Left ventricle myocardium inferior (tissue), 1 donor: ENCODE measurements at places on chromosomes 6 and 20.

- no peak for DNase-seq
Measured at GRCh38 chr6:29864037-29864810, 36.6 kb downstream of the HLA-G start.

DNA sequence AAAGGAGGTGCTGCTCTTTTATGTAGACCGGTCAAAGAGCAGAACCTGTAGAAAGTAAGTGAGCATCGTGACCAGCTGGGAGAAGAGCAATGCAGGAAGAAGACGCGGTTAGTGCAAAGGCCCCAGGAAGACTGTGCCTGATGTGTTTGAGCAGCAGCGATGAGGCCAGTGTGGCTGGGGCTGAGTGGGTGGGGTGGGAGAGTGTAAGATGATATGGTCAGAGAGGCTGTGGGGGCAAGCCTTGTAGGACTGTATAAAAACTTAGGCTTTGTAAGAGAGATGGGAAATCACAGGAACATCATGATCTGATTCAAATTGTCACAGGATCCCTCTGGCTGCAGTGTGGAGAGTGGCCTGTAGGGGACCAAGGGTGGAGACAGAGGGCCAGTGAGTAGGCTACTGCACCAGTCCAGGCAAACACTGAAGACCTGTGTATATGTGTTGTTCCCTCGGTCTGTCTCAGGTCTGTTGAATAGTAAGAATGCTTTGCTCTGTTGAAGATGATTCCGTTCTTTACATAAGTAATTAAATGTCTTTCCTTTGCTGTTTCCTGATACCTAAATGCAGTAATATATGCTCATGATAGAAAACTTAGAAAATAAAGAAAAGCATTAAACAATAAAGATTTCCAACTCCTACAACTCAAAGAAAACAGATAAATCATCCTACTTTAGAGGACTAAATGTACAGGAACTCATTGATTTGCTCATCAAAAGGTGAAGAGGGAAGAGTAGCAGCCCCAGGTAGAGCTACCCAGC lies 23.6 kb upstream of the WFDC2 start:
- DNase-seq, result no peak

DNA sequence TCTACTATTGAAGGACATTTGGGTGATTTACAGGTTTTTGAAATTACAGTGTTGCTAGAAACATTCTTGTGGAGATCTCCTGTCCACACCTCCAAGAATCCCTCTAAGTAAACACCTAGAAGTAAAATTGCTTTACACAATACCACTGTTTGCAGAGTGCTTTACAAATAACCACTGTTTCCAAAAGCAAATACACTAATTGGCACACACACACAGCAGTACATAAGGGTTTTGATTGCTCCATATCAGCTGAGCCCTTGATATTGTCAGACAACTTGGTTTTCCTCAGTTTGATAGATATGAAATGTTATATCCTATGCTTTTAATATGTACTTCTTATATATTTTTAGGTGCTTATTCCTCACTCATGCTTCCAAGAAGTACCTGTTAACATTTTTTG lies 6.3 kb downstream of the HMGN4 start:
- DNase-seq, result no peak

- no peak for DNase-seq
Measured at GRCh38 chr6:100774681-100775080, 106.4 kb downstream of the ASCC3 start.

GRCh38 chr6:43575105-43575771 lies 600 bp downstream of the XPO5 start:
- DNase-seq, result peak; percentile 29

- no peak for DNase-seq
Measured at GRCh38 chr6:37432590-37432915, 468 bp upstream of the CMTR1 start.

DNA sequence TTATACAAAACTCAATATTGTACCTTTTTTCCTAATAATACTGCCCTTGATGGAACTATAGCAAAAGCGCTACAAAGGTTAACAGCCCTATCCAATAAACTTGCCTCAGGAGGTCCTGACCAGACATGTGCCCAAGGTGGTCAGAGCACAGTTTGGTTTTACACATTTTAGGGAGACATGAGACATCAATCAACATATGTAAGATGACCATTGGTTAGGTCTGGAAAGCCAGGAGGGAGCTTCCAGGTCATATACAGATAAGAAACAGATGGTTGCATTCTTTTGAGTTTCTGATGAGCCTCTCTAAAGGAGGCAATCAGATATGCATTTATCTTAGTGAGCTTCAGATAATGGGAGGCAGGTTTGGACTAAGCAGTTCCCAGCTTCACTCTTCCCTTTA lies 91.6 kb downstream of the PLG start:
- no peak for DNase-seq

DNA sequence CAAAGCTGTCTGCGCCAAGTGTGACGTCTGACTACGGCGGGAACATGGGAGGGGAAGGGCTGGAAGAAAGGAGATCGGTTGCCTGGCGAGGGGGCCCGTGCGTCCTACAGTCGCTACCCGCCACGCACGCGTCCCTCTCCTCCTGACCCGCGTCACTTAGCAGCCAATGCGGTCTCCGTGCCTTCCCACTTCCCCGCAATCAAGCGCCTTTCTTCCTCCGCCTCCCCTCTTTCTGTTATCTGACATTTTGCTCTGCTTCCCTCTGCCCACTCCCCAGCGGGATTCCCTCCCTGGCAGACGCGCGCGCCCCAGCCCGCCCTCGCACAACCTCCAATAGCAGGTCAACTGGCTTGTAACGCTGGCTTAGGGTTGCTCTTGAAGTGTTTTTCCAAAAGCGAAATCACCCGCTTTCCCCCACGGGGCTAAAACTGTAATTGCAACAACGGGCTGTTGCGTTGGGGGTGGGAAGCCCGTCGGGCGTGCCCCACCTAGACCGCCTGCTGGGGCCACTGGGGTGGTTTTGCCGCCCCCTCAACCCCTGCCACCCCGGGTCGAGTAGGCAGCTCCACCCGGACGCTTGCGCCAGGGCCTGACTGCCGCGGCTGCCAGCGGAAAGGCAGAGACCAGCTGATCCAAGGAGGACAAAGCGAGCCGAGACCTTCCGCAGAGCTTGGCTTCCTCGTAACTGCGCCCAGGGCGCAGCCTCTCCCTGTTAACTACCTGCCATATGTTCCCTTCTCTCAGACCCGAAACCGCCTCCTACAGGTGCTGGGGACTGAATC lies 6.2 kb upstream of the SOX4 start:
- DNase-seq, result peak; percentile 61

- DNase-seq, result no peak
Measured at GRCh38 chr6:39056191-39056590, 7.6 kb downstream of the GLP1R start.

- DNase-seq, result no peak
Measured at GRCh38 chr20:53126185-53126584, 154.0 kb downstream of the TSHZ2 start.

DNA sequence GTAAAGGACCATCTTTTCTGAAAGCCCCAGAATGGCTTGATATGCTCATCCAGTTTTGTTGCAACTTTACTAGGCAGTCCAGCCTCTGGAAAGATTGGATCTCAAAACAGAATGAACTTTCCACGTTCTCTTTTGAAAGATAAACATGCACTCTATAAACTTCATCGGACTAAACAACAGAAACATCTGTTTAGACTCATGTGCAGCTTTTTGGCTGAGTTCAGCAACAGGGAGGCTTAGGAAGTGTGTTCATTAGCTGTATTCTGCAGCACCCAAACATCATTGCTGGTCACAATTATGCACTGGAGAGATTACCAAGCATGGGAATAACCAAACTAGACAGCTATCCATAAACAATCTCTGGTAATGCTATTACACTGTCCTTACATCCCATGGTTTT lies 180.5 kb downstream of the TENT5A start:
- no peak for DNase-seq

GRCh38 chr20:4088766-4089165 lies 73.4 kb upstream of the RNF24 start:
- DNase-seq, result no peak

DNA sequence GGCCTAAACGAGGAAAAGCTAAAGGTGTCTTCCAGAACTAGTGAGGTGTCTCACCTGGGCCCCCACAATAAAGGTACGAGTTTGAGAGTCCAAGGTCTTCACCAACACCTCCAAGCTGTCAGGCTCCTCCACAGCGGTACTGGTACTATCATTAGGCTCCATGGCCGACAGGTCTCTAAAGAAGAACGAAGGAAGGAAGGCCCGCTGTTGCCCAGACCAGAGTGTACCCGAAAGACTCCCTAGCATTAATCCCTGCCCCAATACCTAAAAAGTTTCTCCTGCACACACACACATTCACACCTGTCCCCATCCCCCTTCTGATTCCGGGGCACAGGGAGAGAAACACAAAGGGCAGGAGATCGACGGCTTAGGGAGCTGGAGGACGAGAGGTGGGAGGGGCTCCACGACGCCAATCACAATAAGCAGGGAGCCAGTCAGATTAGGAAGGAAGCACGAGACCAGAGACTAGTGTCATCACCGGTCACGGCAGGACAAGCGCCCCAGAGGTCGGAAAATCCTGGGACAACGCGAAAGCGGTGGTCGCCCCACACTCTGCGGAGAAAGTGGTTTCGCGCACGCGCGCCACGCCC lies 764 bp downstream of the BAG6 start:
- DNase-seq, result no peak

DNA sequence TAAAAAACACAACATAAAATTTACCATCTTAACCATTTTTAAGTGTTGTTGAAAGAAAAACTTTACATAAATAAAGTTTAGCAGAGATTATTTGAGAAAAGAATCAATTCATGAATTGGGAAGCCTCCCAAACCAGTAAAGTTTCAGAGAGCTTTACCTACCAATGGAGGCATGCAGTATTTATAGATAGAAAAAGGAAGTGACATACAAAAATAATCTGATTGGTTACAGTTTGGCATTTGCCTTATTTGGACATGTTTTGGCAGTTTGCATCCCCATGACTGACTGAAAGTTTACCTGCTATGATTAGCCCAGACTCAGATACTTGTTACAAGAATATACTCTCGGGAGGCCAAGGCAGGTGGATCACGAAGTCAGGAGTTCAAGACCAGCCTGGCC lies 3.7 kb upstream of the CMTR1 start:
- no peak for DNase-seq

DNA sequence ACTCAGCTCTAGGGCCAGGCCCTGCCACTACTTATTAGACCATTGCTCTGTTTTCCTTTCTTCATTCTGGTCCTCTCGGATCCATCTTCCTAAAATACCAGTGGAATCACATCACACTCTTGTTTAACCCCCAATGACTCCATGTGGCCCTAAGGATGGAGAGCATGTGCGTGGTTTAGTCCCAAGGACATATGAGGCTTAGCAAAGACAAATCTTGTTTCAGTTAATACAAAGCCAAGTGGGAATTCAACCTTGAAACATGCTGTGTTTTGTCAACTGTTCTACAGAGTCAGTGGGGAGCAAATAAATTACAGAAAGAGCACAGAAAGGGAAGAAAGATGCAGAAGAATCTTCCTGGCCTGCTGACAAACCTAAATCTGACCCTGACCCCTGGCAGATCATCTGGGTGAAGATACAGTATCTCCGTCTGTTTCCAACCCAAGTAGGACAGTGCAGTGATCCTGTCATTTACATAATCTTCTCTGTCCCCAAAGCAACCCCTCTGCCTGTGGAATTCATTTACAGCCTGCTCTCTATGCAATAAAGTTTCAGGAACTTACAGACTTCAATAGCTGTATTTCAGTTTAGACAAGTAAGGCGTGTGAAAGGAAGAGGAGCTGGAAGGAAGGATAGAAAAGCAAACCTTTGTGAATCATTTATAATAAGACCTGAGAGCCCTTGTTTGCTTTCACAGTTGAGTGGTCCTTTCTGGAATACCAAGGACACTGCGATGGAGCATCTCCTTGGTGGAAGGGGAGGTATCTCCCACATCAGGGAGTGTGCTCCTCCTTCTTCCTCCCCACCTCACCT lies 144.0 kb downstream of the THBS2 start:
- no peak for DNase-seq

GRCh38 chr6:41970436-41970846 lies 28.8 kb upstream of the CCND3 start:
- no peak for DNase-seq
